ENCODE measurements at places on chromosomes 11 and 22.

GRCh38 chr11:124415356-124415923 lies 9.2 kb downstream of the OR8B4 start:
- DNase-seq: peak; percentile 10

DNA sequence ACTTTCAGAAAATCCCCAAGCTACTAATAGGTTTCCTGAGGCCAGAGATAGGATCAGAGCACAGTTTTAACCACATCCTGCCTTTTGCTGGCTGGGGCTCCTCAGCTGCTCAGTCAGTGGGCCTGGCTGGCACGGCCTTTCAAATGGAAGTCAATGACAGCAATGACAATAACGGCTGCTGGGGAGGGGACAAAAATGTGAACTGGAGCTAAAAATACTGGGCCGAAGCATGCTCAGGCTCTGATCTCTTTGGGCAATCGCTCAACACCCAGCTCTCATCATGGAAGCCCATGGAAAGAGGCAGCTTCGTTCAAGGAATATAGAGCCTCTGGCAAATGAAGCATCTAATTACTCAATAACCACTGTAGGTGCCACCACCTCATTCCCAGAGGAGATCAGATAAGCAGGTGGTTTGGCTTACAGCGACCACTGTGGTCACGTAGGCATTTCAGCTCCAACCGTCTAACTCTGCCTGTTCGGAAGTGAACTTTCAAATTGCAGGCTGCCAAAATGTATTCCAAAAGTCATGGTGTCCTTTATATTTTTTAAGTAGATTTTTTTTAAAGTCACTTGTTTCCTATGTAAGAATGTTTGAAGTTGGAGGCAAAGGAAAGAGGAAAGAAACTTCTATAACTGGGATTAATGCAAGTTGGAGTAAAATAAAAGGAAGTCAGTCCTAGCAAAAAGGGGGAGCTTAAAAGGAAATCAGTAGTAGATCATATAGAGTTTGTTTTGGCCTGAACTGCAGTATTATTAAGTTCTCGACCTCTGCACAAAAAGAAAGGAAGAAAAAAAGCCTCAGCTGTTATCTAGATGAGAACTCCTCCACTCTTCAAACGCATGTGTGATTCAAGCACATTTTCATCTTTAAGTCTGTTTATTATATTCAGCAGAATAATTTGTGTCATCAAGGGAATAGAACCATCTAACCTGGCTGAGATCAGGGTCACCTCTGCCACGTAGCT lies 14.1 kb downstream of the WT1 start:
- DNase-seq: no peak

GRCh38 chr22:38398609-38399461 lies 56.2 kb downstream of the KCNJ4 start:
- DNase-seq: peak; percentile 83

GRCh38 chr11:76251576-76251975 lies 45.3 kb upstream of the WNT11 start:
- no peak for DNase-seq

GRCh38 chr11:130071211-130071712 lies 1.6 kb downstream of the APLP2 start:
- DNase-seq: no peak

DNA sequence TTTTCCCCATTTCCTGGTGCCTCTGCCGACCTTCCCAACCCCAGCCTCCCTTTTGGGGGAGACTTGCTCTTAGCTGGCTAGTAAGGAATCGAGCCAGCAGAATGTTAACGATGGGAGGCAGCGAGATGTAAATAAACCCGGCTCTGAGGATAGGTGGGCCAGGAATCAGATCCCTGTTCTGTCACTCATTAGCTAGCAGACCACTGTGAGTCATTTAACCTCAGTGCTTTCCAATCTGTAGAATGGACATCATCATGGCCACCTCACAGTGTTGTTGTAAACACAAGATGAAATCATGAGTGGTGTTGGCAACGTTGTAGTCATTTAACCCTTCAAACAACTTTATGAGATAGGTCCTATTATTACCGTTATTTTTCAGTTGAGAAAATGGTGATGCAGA lies 208.6 kb downstream of the KIRREL3 start:
- DNase-seq: no peak

DNA sequence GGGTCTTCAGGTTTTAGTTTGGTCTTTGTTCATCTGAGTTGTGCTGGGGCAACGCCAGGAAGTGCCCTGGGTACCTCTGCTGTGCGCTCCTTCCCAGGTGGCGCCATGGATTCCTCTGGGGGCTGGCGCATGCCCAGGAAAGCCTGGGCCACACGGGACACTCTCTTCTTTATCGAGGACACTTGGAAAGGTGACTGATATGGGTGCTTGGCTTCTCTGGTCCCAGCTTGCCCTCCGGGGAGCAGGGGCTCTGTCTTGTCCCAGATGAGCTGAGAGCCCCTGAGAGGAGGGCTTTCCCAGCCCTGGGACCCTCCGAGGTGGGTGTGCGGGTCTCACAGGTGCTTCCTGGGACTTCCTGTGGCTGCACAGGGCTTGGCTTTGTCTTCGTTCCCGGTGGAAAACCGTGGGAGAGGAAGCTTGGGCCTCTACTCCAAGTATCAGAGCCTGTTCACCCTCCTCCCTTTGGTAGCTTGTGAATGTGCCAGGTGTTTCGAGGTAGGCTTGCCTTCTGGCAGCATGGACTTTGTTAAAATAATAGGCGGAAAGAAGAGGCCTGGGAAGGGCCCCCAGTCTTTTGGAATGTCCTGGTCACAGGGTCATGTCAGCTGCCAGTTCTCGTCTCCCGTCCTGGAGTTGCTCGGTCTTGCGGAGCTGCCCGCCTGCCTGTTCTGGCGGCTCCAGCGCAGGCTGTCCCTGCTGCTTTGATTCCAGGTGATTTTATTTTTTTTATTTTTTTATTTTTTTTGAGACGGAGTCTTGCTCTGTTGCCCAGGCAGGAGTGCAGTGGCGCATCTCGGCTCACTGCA lies 10.1 kb upstream of the NEAT1 start:
- no peak for DNase-seq

GRCh38 chr11:1513326-1514296 lies 27.0 kb upstream of the MOB2 start:
- DNase-seq: no peak

- DNase-seq: no peak
These were observed 1208.0 kb downstream of the BRD1 start for GRCh38 chr22:48619721-48620120.

- DNase-seq: no peak
These were observed 13.3 kb downstream of the RBFOX2 start for GRCh38 chr22:36015155-36015810.

DNA sequence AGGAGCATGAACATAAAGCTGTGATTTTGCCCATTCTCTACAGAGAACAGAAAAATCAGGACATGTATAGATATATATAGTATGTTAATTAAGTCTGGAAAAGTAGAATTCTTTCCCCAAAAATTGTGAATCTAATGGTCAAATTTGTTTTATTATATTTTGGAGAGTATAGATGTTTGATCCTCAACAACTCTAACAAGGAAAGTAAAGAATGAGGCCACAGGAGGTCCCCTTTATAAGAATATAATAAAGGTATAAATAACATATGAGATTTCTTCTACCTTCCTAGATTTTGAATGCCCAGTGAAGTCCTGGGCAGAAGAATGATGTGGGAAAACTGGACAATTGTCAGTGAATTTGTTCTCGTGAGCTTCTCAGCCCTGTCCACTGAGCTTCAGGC lies at the start of gene OR10A4:
Gene OR10A4, plus strand, starts transcription at position 301 of the 400 bp plus-strand sequence. Its CDS starts 23 bp downstream, at position 324.
- DNase-seq: no peak

GRCh38 chr11:94243571-94244515 lies 60.5 kb upstream of the IZUMO1R start:
- DNase-seq: no peak

GRCh38 chr11:66226101-66226500 lies 42.3 kb upstream of the RAB1B start:
- no peak for DNase-seq
